Left forelimb (tissue), 1 donor: ENCODE measurements at places on chromosomes 4 and X.

DNA sequence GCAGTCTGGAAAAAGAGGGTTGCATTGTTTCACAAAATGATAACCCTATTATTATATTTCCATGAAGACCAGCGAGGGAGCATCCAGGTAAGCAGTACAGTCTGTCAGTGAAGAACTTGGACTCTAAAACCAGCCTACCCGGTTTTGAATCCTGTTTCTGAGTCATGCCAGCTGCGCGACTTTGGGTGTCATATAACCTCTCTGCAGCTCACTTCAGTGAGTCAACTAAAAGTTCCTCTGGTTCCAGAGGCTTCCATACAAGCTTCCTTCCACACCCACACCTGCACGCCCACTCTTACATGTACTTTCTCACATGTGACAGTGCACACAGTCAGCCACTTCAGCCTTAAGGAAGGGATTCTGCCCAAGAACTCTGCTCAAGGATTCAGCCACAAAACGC lies 49.8 kb upstream of the PRPS2 start:
- DNase-seq, result no peak

- DNase-seq, result no peak
Observed at GRCh38 chrX:111355523-111356115, 56.4 kb downstream of the DCX start.

DNA sequence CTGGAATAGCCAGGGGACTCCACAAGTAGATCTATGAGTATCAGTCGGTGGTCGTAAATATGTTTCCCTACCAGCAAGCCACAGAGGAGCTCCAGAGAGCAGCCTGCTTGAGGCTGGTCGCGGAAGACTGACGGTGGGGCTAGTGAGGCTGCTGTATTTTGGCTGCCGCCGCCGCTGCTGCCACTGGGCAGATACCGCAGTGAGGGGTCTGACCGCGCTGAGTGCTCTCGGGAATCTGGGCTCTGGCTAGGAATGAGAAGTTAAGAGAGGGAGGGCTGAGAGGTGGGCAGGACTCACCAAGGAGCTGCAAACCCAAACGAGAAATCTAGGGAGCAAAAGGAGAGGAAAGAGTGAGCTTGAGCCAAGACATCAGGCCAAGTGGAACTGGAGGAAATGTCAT lies at the start of gene EXOC1L:
Gene EXOC1L, plus strand, starts transcription at position 157 of the 400 bp plus-strand sequence. Its CDS starts 237 bp downstream, at position 394.
- no peak for DNase-seq

DNA sequence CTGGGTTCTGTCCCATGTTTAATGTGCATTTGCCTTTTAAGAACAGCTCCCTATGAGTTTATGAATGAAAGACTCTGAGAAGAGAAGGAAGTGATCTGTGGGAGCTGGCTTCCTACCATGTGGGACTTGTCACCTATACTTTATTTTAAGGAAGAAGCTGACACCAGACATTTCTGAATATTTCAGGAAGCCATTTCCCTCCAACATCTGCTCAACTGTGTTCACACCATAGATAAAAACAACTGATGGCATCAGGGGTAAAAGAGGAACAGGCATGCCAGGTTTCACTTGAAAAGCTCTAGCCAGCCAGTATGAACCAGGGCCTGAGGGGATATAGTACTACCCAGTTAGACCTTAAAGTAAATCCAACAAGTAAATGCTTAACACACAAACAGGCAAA lies 116.0 kb downstream of the COL4A6 start:
- no peak for DNase-seq

- DNase-seq, result peak; percentile 83
Observed at GRCh38 chr4:151325111-151325948, at the start of gene SH3D19. SH3D19 (minus strand) TSS chr4:151325605; CDS start chr4:151325352, 253 bp downstream.

DNA sequence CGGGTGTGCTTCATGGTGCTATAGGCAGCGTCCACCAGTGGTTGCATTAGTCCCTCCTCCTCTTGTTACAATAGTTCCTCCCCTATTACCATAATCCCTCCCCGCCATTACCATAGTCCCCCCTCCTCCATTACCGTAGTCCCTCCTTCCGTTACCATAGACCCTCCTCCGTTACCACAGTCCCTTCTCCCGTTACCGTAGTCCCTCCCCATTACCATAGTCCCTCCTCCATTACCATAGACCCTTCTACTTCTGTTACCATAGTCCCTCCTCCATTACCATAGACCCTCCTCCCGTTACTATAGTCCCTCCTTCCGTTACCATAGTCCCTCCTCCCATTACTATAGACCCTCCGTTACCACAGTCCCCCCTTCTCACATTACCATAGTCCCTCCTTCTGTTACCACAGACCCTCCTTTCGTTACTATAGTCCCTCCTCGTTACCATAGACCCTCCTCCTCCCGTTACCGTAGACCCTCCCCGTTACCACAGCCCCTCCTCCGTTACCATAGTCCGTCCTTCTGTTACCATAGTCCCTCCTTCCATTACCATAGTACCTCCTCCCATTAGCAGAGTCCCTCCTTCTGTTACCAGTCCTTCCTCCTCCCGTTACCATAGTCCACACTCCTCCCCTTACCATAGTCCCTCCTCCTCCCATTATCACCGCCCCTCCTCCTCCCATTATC lies 129.6 kb downstream of the DHRSX start:
- DNase-seq, result no peak

DNA sequence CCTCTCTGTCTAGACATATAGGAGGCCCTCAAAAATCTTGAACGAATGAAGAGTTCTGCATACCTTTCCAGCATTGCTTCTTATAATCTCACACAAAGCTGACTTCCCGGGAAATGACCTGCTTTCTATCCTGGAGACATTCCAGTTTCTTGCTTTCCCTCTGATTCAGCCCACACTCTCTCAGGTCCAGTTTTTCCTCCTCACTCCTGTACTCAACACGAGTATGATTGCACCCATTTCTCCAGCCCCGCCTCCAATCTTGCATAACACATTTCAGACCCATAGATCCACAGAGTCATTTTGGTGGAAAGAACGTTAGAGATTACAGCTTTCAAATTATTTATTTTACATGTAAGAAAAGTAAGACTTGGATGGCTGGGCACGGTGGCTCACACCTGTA lies 127.5 kb upstream of the TLR3 start:
- no peak for DNase-seq

- no peak for DNase-seq
Observed at GRCh38 chr4:78414116-78414515, 137.5 kb upstream of the ANXA3 start.

- no peak for DNase-seq
Observed at GRCh38 chr4:6134612-6135220, 65.6 kb downstream of the JAKMIP1 start.

GRCh38 chr4:28449085-28449484 lies 1588.4 kb downstream of the STIM2 start:
- no peak for DNase-seq

- DNase-seq, result no peak
Observed at GRCh38 chr4:32689518-32689917, 1969.3 kb downstream of the PCDH7 start.

DNA sequence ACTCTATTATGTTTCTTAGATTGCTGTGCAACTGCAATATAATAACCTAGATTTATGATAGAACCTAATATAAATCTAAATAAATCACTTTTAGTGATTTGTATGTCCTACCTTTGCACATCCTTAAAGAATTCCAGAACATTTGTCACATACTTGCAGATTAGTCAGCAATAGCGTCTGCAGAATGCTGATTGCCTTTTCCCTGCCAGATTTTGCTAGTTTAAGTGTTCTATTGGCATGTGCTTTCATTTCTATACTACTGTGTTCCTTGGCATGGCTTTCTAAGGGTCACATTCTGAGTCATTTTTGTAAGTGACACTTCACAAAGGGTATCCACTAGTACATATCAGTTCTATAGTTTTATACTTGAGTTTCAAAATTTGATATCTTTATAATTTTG lies 303.1 kb upstream of the GIMD1 start:
- DNase-seq, result no peak

GRCh38 chr4:6999172-7000086 lies 43.7 kb upstream of the TADA2B start:
- DNase-seq, result no peak

DNA sequence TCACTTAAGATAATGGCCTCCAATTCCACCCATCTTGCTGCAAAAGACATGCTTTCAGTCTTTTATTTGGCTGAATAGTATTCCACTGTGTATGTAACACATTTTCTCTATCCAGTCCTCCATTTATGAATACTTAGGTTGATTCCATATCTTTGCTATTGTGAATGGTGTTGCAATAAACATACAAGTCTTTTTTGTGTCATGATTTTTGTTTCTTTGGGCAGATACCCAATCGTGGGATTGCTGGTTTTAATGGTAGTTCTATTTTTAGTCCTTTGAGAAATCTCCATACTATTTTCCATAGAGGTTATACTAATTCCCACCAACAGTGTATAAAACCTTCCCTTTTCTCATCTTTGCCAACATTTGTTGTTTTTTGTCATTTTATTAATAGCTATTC lies 180.9 kb downstream of the SMIM20 start:
- no peak for DNase-seq

- DNase-seq, result no peak
Observed at GRCh38 chrX:40449396-40449795, 131.4 kb upstream of the ATP6AP2 start.

DNA sequence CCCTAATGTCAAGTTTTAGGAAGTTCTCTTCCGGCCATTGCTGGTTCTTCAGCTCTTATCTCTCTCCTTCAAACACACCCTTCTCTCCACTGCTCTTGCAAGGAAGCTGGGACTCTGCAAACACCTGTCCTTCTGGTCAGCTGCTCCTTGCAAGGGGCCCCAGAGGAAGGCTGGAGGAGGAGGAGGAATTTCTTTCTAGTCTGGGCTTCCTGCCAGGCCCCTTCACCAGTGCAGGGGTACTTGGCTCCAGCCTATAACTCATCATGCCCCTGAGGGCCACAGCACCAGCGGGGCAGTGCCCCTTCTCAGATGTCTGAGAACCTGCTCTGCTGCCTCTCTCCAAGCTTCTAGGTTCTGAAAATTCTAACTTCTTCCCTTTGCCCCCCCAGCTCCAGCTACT lies 46.7 kb downstream of the REELD1 start:
- no peak for DNase-seq

DNA sequence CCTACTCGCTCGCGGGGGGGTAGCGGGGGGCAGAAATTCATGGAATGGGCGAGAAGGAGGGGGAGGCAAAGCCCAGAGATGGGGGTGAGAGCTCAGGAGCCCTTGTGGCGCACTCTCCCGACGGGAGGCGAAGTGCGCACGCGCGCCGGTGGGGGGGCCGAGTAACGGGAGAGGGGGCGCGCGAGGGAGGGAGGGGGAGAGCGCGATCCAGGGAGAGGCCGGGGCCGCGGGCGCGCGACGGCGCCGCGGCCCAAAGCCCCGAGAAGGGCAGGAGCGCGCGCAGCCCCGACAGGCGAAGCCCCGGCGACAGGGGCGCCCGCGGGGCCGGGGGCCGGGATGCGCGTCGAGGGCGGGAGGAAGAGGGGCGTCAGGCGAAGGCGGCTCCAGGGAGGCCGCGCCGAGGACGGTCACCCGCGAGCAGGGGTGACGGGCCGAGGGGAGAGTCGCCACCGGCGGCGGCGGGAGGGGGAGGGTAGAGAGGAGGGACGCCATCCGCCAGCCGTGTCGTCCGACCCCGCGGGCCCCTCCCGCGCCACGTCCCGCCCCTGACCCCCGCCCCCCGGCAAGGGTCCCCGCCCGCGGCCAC lies 421 bp downstream of the MECP2 start:
- peak; percentile 76 for DNase-seq

GRCh38 chr4:153060196-153060595 lies 124.1 kb downstream of the FHDC1 start:
- DNase-seq, result no peak

- no peak for DNase-seq
Observed at GRCh38 chr4:105551965-105552746, at the start of gene ARHGEF38. ARHGEF38 (plus strand) TSS chr4:105552620; CDS start chr4:105552766, 146 bp downstream.

DNA sequence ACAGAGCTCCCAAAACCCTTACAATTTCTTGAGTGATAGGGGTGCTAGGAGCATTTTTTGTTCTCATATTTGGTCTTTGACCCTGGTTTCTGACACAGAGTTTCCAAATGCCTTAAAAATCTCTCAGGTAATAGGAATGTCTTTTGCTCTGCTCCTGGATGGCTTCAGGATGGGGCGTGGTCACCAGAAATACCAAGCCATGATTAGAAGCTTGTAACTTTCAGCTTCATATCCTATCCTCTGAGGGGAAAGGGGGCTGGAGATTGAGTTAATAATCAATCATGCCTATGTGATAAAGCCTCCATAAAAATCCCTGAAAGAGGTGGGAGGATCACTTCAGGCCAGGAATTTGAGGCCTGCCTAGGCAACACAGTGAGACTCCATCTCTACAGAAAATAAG lies 34.6 kb upstream of the IL9R start:
- no peak for DNase-seq

GRCh38 chrX:9745417-9746115 lies 20.1 kb downstream of the GPR143 start:
- DNase-seq, result no peak

GRCh38 chr4:81378386-81378785 lies 93.3 kb downstream of the RASGEF1B start:
- no peak for DNase-seq

GRCh38 chrX:150768132-150768485 lies 74.9 kb downstream of the MTMR1 start:
- no peak for DNase-seq

- DNase-seq, result no peak
Observed at GRCh38 chrX:43728966-43729365, 72.9 kb downstream of the MAOA start.

DNA sequence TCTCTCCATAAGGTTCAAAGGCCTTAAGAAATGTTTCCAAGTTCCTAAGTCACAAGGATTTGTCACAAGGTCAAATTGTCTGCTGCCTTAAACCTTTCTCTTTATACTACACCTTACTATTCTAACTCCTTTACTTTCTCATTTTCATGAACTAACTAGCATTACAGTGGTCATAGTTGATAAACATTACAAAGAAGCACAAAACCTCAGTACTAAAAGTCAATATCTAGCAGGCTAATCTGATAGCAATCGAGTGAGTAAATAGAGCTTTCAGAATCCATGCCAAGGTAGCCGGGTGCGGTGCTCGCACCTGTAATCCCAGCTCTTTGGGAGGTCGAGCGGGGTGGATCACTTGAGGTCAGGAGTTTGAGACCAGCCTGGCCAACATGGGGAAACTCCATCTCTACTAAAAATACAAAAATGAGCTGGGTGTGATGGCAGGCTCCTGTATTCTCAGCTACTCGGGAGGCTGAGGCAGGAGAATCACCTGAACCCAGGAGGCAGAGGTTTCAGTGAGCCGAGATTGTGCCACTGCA lies 510.0 kb downstream of the GBA3 start:
- DNase-seq, result no peak

DNA sequence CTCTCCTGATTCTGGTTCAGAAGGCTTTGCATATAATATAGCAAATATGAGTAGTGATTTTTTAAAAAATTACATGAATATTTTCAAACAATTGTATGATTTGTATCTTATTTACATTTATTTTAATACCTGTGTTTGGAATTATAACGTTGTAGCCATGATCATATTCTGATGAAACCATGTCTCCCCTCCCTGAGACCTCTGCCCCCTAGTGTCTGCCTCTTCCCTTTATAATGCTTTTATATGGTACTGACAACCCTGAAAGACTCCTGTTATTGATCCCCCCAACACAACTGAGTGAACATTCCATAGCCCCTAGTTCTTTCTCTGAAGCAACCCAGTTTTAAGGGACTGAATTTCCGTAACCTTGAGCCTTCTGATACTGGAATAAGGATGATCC lies 187.4 kb downstream of the SOX3 start:
- no peak for DNase-seq

GRCh38 chr4:1834047-1834775 lies 21.7 kb downstream of the LETM1 start:
- no peak for DNase-seq
